ENCODE measurements at places on chromosomes 4 and X. TPM values are rescaled to one million over a fixed set of nuclear protein-coding genes. Genes with fewer than 3 reads are reported as not detected.

FDCSP gene
- not detected for total RNA-seq

DHRSX gene
- total RNA-seq: 20.4 TPM

ZAR1 gene
- total RNA-seq: not detected

PNMA6A gene
- 2.0 TPM for total RNA-seq

IRS4 gene
- 0.21 TPM for total RNA-seq

UGT2B11 gene
- not detected for total RNA-seq

DNA sequence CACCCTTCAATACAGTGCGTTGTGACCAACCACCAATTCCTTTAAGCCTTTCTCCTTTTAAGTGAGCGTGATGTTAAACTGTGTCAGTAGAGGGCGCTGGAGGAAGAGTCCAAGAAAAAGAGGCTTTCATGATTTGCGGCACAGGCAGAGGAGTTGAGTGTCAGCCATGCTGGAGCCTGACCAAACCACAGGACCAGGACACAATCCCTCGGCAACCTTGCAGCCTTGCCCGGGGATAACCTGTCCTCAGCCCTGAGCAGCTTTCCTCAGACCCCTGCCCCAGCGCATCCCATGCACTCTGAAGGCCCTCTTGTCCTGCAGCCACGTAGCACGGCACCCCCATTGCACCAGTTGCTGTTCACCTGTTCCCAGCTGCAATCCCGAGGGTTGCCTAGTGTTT lies 53.5 kb upstream of the SMIM31 start:
- H3K4me3 ChIP-seq: no peak overlapping the region
- H3K4me1 ChIP-seq: no peaks in the 10 kb centered on the region
- no peak overlapping the region for H3K27ac ChIP-seq

DNA sequence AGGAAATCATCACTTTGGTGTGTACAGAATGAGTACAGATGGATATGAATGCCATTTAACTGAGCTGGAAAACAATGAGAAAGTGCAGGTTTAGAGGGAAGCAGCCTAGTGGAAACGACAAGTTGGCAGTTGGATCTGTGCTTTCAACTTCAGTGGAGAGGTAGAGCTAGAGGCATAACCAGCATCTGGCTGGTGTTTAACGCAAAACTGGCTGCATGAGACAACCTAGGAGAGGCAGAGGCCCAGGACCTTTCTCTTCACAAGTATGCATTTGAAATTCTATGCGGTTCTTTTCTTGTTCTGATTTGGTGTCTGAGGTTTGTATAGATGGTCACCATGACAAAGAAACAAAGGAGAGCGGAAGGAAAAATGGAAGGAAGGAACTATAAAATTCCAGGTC lies 63.1 kb downstream of the ANXA5 start:
- H3K27ac ChIP-seq: no peak overlapping the region
- H3K36me3 ChIP-seq: no peaks in the 10 kb centered on the region
- no peak overlapping the region for H3K4me3 ChIP-seq
- H3K27me3 ChIP-seq: no peaks in the 10 kb centered on the region

DNA sequence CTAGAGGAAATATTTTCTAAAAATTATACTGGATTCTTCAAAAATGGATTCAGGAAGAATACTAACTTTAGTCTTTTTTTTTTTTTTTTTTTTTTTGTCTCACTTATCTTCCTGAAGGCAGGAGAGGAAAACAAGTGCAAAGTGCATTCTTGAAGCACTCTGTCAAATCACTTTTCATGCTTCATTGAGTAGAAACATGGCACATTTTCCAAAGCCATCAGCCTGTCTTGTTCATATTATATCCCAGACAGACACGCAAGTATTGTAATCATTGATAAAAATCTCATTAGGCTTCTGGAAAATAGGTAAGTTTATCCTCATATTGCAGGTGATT lies 1.2 kb downstream of the BBS12 start:
- DNase-seq: no peak
- no peaks in the 10 kb centered on the region for H3K36me3 ChIP-seq
- peaks cover 3% of the 10 kb centered on the region for H3K4me1 ChIP-seq
- H3K4me3 ChIP-seq: no peak overlapping the region
- H3K27me3 ChIP-seq: no peaks in the 10 kb centered on the region
- H3K27ac ChIP-seq: no peak overlapping the region

DNA sequence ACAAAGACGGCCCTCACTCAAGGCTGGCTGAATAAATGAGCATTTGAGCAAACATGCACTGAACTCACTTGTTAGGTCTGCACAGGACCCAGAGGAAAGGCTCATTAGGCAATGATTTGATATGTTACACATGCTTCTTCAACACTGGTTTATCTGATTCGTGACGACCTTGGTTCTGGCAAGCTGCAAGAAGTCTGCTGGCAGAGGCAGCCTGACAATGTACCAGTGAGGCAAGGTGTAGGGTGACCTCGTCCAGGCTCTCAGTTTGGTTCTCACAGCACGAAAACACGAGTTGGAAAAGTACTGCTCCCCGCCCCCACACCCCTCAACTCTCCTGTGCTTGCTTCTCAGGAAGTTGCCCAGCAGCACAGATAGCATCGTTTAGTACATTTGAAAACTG lies 63.1 kb upstream of the CITED1 start:
- H3K4me3 ChIP-seq: no peak overlapping the region
- no peak for DNase-seq
- peaks cover 2% of the 10 kb centered on the region for H3K36me3 ChIP-seq
- H3K27ac ChIP-seq: no peak overlapping the region
- H3K4me1 ChIP-seq: no peaks in the 10 kb centered on the region

DNA sequence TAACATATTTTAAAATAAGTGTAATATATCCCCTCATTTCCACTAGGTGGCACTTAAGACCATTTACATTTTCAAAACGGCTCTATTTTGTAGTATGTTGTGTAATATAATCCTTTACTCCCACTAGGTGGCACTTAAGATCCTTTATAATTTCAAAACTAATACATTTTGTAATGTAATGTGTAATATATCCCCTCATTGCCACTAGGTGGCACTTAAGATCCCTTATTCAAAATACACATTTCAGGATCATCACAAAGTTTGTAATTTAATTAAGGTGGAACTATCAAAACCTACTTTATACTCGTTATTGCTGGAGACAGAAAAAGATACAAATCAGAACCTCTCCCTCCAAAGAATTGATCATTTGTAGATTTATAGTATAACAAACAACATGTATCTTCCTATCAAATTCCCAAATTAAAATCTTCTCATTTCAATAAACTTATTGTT lies 132.5 kb downstream of the ARHGAP6 start:
- no peak overlapping the region for H3K27ac ChIP-seq
- DNase-seq: peak; percentile 87
- no peak overlapping the region for H3K4me3 ChIP-seq
- H3K36me3 ChIP-seq: no peaks in the 10 kb centered on the region

- no peak overlapping the region for H3K27ac ChIP-seq
- no peak overlapping the region for H3K4me3 ChIP-seq
- no peak for DNase-seq
Measured at GRCh38 chr4:116059361-116059760, 945.9 kb upstream of the NDST4 start.

DNA sequence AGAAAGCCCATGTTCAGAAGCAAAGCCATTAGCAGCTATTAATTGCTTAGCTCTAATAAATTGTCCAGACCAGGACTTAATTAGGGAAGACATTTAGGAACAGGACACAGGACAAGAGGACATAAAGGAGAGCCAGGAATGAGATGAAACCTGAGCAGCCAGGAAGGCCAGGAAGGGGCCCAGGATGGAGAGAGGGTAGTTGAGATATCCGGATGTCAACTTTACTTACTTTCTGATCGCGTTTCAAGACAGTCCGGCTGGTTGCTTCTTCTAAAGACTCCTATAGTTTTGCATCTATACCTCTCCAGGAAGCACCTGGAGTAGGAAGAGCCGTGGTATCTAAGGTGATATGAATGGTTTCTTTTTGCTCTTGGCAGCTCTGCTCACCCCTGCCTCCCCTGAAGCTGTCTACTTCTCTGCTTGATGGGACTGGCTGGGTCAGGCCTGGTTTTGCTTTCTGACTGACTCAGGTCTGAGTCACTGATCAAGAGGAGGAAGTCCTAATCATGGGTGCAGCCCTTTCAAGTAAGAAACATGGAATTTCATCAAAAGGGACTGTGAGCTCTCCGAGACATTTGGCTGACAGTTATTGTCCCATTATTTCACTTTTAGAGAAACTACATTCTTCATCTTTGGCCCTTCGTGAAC lies 733.3 kb downstream of the RPA4 start:
- H3K4me3 ChIP-seq: no peak overlapping the region
- H3K27me3 ChIP-seq: no peaks in the 10 kb centered on the region
- H3K4me1 ChIP-seq: no peaks in the 10 kb centered on the region
- H3K36me3 ChIP-seq: no peaks in the 10 kb centered on the region
- no peak for DNase-seq
- no peak overlapping the region for H3K27ac ChIP-seq

- no peaks in the 10 kb centered on the region for H3K27me3 ChIP-seq
- H3K4me1 ChIP-seq: no peaks in the 10 kb centered on the region
- DNase-seq: no peak
- no peak overlapping the region for H3K4me3 ChIP-seq
Measured at GRCh38 chr4:171565130-171565788, 247.9 kb upstream of the GALNTL6 start.

DNA sequence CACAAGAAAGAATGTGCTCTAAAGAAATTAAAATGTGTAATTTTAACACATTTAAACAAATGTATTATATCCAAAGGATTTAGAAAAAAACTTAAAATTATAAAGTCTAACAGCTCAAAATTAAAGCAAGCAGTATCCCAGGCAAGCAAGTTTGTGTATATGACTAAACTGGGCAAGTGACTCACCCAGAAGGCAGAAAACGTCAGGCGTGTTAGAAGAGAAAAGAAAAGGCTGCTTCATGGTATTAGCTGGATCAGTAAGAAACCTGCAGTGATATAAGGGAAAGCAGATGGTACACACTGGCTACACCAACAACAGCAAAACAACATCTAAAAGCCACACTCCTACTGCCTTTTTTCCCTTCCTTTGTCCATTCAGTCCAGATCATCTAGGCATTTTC lies 250.6 kb upstream of the NDST3 start:
- no peak for DNase-seq
- no peak overlapping the region for H3K4me3 ChIP-seq
- H3K36me3 ChIP-seq: no peaks in the 10 kb centered on the region
- no peak overlapping the region for H3K27ac ChIP-seq
- no peaks in the 10 kb centered on the region for H3K27me3 ChIP-seq

GRCh38 chr4:152257601-152258066 lies 278.3 kb downstream of the FBXW7 start:
- no peak overlapping the region for H3K27ac ChIP-seq
- no peaks in the 10 kb centered on the region for H3K27me3 ChIP-seq
- no peak overlapping the region for H3K4me3 ChIP-seq
- H3K36me3 ChIP-seq: no peaks in the 10 kb centered on the region

DNA sequence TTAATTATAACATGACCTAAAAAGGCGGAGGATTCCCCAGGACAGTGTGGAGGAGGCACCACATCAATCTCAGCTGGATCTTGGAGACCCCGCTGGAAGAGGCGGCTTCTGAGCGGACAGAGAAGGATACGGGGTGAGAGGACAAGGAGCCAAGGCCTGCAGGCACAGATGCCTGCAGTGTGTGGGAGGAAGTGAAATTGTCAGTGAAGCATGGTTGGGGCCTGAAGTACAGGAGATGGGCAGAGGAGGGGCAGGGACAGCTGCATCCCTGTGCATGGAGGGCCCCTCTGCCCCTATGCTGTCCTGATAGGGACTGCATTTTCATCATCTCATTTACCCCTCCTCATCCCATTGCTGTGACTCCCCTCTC lies 1.7 kb upstream of the SLC2A9 start:
- no peaks in the 10 kb centered on the region for H3K27me3 ChIP-seq
- no peak overlapping the region for H3K4me3 ChIP-seq
- DNase-seq: no peak
- peaks cover 16% of the 10 kb centered on the region for H3K4me1 ChIP-seq
- no peak overlapping the region for H3K27ac ChIP-seq
- no peaks in the 10 kb centered on the region for H3K36me3 ChIP-seq

DNA sequence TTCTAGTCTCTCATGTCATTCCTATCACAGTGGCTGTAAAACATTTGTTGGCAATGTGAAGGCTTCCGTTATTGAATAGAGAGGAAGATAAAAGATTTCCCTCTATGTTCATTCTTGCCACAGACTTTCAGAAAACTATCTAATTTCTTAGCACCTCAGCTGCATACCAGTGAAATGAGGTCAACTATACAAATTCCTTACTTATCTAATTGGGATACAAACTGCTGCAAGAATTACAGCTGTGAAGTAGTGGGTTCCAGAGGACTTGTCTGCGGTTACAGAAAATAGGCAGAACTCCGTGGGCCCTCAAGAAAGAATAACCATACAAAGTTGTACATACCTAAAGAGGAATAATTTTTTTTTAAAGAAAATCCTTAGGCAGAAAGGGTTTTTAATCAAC lies 175.8 kb downstream of the PPP1R2C start:
- H3K36me3 ChIP-seq: no peaks in the 10 kb centered on the region
- H3K4me1 ChIP-seq: no peaks in the 10 kb centered on the region
- no peak overlapping the region for H3K27ac ChIP-seq

GRCh38 chr4:7646384-7647061 lies 211.8 kb upstream of the PSAPL1 start:
- DNase-seq: no peak
- no peaks in the 10 kb centered on the region for H3K36me3 ChIP-seq
- H3K27me3 ChIP-seq: no peaks in the 10 kb centered on the region
- H3K4me1 ChIP-seq: peaks cover 4% of the 10 kb centered on the region
- H3K4me3 ChIP-seq: no peak overlapping the region
- H3K27ac ChIP-seq: no peak overlapping the region

GRCh38 chrX:71547339-71547738 lies 14.4 kb downstream of the OGT start:
- no peak overlapping the region for H3K27ac ChIP-seq
- H3K4me1 ChIP-seq: no peaks in the 10 kb centered on the region
- no peak overlapping the region for H3K4me3 ChIP-seq

DNA sequence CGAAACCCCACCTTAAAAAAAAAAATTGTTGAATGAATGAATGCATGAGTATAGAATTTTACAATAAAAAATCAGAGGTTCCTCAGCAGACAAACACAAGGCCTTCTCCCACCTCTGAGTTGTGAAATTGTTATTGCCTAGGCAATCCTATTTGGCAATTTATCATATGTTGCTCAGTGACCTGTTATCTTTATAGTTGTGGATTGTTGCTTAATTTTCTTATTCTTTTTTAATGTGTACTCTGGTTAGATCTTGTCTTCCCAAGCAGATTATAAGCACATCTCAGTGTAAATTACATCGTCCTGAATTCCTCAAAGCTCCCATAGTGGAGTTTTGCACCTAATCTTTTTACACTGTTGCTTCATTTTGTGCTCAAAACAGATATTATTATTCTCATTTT lies 71.9 kb downstream of the RBM47 start:
- no peaks in the 10 kb centered on the region for H3K4me1 ChIP-seq
- no peak overlapping the region for H3K27ac ChIP-seq
- no peaks in the 10 kb centered on the region for H3K27me3 ChIP-seq
- H3K36me3 ChIP-seq: no peaks in the 10 kb centered on the region
- DNase-seq: no peak

- H3K4me1 ChIP-seq: no peaks in the 10 kb centered on the region
- H3K4me3 ChIP-seq: no peak overlapping the region
- no peak for DNase-seq
- no peaks in the 10 kb centered on the region for H3K36me3 ChIP-seq
Measured at GRCh38 chr4:122091836-122092405, 60.2 kb upstream of the BLTP1 start.
